ENCODE measurements at places on chromosomes 12 and 14. TPM values are rescaled to one million over a fixed set of nuclear protein-coding genes. Genes with fewer than 3 reads are reported as not detected.

KRT78 gene
- total RNA-seq = not detected

DLK1 gene
- not detected for total RNA-seq

GRCh38 chr12:6961278-6961694 is 9.2 kb downstream of the PHB2 start:
- H3K27me3 ChIP-seq = no peaks in the 10 kb centered on the region
- H3K4me1 ChIP-seq = peaks cover 74% of the 10 kb centered on the region
- peaks cover 49% of the 10 kb centered on the region for H3K36me3 ChIP-seq
- peak overlapping the region; percentile 82 for H3K4me3 ChIP-seq

- H3K27me3 ChIP-seq = no peaks in the 10 kb centered on the region
- no peak for DNase-seq
- no peak overlapping the region for H3K27ac ChIP-seq
- peaks cover 20% of the 10 kb centered on the region for H3K36me3 ChIP-seq
- no peak overlapping the region for H3K4me3 ChIP-seq
Observed at GRCh38 chr12:95051241-95051640, 22.2 kb downstream of the NR2C1 start.

DNA sequence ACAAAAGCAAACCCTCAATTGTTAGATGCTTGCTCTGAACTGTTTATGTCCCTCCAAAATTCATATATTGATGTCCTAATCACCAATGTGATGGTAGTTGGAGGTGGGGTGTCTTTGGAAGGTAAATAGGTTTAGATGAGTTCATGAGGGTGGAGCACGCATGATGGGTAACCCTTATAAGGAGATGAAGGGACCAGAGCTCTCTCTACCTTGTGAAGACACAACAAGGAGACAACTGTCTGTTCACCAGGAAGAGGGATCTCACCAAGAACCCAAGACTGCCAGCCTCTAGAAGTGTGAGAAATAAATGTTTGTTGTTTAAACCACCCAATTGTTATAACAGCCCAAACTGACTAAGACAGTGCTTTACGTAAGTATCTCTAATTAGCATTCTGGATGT is 27.0 kb downstream of the DHRS2 start:
- H3K27me3 ChIP-seq = peaks cover 11% of the 10 kb centered on the region
- no peaks in the 10 kb centered on the region for H3K36me3 ChIP-seq
- H3K4me3 ChIP-seq = no peak overlapping the region
- no peak overlapping the region for H3K27ac ChIP-seq

- no peaks in the 10 kb centered on the region for H3K36me3 ChIP-seq
- H3K27ac ChIP-seq = no peak overlapping the region
- H3K27me3 ChIP-seq = no peaks in the 10 kb centered on the region
- H3K4me3 ChIP-seq = no peak overlapping the region
Observed at GRCh38 chr12:17283563-17283962, 677.6 kb upstream of the LMO3 start.

KRT6A gene
- not detected for total RNA-seq

DNA sequence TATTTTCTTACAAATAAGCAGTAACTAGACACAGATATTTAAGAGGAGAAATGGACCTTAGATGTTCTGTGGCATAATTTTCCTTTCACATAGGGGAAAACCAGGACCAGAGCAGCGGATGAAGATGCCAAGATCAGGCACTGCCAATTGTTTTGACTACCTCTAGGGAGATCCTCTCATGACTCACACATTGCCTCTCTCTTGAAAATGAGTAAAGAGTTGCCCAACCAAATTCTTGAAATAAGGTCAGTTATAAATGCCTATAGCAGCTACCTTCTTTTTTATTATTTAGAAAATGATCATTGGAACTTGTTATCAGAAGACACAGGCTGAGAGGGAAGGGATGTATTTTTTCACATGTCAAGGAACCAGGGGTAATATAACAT is 263.4 kb upstream of the PLEKHG7 start:
- H3K36me3 ChIP-seq = peaks cover 5% of the 10 kb centered on the region
- H3K4me3 ChIP-seq = no peak overlapping the region
- H3K27me3 ChIP-seq = no peaks in the 10 kb centered on the region
- H3K27ac ChIP-seq = no peak overlapping the region
- no peak for DNase-seq

DNA sequence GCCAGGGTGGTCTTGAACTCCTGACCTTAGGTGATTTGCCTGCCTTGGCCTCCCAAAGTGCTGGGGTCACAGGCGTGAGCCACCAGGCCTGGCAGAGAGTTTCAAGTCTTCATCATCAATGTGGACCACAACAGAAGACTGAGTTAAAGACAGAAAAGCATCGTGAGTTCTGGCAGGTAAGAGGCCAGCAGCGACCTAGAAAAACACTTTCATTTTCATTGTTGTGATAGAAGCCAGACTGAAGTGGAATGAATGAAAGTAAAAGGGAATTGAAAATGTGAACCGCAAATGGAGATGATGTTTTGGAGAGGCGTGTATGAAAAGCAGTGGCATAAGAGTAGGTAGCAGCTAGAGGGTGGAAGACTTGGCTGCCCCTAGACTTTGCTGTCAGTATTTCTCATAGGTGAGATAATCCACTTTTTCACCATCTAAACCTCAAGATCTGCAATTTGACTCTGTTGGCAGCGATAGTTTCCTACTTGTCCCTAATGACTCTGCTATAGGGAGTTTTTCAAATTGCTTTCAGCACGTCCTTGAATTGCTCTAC is 47.1 kb upstream of the PLEKHA5 start:
- no peak overlapping the region for H3K27ac ChIP-seq
- H3K4me3 ChIP-seq = no peak overlapping the region
- DNase-seq = no peak
- no peaks in the 10 kb centered on the region for H3K27me3 ChIP-seq

KRT77 gene
- not detected for total RNA-seq

FOXG1 gene
- total RNA-seq = not detected

DNA sequence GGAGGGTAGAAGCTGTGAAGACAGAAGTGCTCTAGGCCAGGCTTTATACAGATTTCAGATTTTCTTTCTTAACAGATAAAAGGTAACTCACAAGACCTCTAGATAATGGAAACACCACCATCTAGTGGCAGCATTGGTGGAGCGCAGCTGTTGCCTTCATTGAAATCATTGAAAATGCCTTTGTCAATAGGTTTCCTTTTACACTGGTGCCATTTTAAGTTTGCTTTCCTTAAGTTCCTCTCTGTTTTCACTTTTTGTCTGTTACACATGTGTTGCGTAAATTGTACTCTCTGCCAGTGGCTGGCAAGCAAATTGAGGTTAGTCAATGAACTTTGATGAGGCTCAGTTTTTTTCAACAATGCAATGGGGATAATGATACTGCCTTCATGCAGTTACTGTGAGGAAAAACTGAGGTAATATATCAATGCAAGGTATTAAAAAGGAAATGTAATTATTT is 31.1 kb downstream of the ALDH1L2 start:
- no peak overlapping the region for H3K4me3 ChIP-seq
- peaks cover 2% of the 10 kb centered on the region for H3K36me3 ChIP-seq
